Erythroblast (primary cell): ENCODE measurements at places on chromosomes 6 and 20.

DNA sequence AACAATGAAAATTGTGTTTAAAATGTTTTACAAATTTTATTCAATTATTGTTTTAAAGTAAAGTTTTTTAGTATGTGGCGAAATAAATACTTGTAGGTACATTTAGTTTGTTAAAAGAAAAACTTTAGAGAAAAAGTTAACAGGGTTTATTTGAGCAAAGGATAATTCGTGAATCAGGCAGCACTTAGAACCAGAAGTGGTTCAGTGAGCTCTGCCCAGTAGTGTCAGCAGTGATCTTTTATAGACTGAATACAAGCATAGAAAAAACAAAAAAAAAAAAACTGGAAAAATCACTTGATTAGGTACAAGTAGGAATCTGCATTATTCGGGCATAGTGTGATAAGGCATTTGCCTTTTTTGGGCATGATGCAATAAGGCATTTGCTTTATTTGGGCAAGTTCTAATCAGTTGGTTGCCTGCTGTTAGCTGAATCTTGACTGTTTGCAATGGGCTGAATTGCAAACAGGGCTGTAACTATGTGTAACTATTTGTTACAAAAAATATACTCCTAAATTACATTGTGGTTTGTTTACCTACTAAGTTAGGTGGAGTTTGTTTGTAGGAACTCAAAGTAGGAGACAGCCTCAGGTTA, 122.9 kb upstream of the MMS22L start:
- no peak for DNase-seq

GRCh38 chr20:52434041-52434425, 242.5 kb upstream of the ZFP64 start:
- no peak for DNase-seq

DNA sequence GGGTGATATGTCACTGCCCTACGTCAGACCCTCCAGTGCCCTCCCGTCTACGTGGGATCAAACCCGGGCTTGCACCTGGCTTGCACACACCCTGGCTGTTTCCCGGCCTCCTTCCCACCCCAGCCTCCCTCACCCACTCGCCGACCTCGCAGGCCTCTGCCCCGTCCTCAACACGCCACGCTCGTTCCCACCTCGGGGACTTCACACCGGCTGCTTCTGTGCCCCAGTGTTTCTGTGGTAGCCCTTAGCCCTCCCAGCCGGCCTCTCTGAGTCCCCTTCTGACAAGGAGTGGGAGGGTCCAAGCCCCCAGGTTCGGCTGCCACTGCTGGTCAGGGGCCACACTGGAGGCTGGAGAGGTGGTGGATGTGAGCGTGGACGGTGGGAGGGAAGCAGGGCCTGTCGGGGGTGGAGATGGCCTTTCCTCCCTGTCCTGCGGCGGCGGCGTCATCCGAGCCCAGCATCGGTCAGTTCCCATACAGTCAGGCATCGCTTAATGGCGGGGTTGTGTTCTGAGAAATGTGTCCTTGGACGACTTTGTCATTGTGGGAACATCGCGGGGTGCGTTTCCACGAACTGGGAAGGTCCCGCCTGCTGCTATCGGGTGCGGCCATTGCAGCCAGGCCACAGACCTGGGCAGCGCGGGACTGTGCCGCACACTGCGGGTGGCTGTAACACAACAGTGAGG, 11.4 kb upstream of the KIF25 start:
- no peak for DNase-seq

GRCh38 chr20:61798632-61799031, 267.0 kb downstream of the TAF4 start:
- DNase-seq = no peak

- peak; percentile 81 for DNase-seq
Observed at GRCh38 chr20:3045042-3045815, 623 bp upstream of the MRPS26 start.

GRCh38 chr20:9999645-10000044, 35.1 kb upstream of the ANKEF1 start:
- DNase-seq = no peak

DNA sequence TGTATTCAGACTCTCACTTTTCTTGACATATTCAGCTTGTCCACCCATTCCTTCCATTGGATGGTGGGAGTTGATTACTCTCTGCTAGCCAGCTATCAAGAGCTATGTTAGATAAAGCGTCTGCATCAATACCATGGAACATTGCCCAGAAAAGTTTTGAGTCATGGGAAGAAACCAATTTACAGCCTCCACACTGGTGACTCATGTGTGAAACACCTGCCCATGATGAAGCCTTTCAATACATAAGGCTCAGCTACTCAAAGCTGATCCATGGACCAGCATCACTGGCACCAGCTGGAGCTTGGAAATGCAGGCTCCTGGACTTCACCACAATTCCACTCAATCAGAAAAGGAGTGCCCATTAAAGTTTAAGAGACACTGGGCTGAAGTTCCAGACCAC, 16.1 kb downstream of the PLA2G7 start:
- DNase-seq = no peak

DNA sequence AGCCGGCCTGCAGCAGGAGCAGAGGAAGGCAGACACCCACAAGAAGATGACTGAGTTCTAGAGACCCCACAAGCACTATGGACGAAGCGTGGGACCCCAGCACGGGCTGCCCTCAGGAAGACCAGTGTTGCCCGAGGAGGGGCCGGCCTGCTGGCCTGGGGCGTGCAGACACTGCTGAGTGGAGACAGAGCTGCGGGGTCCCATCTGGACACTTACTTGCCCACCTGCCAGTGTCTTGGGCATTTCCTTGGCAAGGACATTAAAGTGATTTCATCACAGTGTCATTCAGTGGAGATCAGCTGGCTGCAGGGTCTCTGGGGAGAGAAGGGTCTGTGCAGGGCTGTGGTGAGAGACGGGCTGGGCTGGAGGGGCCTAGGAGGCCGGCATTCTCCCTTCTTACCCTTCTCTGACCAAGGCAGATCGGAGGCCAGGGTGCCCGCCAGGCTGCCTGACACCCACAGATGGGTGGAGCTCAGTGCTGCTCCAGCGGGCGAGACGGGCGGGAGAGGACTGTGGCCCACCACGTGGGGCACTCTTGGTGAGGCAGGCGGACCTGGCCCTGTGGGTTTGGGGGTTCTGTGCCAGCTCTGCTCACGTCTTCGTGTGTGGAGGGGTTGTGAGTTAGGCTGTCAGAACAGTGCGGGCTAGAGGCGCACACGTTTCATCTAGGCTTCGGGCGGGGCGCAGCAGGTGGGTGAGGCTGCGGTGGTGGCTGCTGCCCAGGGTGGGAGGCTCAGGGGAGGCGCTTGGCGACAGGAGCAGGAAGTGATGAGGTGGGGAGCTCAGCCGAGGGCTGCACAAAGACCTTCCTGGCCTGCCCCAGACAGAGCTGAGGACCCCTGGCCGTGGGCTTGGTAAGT, at the start of gene LIME1:
Gene LIME1 (plus strand): TSS at position 806 of the 860 bp plus-strand sequence. CDS start 886 bp downstream, outside the sequence.
- DNase-seq = no peak

GRCh38 chr20:45229264-45230056, 8.3 kb downstream of the SEMG2 start:
- peak; percentile 68 for DNase-seq

DNA sequence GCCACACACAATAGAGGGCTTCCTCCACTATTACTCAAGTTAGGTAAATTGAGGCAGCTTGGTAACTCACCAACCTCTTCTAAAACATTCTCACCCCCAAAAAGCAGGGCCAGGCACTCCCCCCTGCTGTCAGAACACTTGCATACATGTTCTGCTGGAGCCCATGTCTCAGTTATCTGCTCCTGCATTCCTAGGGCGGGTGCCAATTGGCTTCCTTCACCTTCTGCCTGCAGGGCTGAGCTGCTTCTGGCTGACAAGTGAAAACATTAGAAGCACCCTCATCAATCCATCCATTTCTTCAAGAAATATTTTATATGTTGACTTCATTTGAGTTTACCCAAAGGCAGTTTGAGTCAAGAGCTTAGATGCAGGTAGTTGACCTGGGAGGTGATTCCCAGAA, 4.5 kb upstream of the ENTPD6 start:
- peak; percentile 25 for DNase-seq

DNA sequence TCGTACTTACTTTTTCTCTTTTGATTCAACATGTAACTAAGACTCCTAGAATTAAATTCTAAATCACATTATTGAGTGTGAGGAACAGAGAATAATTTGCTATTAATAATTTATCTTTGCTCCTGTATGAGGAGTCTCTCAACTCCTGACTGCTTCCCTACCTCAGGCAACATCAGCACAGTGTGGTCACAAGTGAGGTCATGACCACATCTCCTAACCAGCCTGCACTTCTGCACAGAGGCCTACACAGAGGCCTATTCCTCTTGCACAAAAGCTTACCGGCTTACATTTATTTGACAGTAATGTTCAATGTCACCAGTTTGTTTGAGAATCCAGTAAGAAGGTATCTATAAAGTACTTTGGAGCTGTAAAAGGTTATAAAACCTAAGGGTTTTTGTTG, 637.4 kb upstream of the MARCKS start:
- no peak for DNase-seq

- no peak for DNase-seq
Observed at GRCh38 chr6:1716396-1716795, 106.7 kb downstream of the FOXC1 start.

- no peak for DNase-seq
Observed at GRCh38 chr20:63635431-63636141, 8.7 kb upstream of the GMEB2 start.

- DNase-seq = no peak
Observed at GRCh38 chr20:32563311-32564272, 21.5 kb downstream of the NOL4L start.

DNA sequence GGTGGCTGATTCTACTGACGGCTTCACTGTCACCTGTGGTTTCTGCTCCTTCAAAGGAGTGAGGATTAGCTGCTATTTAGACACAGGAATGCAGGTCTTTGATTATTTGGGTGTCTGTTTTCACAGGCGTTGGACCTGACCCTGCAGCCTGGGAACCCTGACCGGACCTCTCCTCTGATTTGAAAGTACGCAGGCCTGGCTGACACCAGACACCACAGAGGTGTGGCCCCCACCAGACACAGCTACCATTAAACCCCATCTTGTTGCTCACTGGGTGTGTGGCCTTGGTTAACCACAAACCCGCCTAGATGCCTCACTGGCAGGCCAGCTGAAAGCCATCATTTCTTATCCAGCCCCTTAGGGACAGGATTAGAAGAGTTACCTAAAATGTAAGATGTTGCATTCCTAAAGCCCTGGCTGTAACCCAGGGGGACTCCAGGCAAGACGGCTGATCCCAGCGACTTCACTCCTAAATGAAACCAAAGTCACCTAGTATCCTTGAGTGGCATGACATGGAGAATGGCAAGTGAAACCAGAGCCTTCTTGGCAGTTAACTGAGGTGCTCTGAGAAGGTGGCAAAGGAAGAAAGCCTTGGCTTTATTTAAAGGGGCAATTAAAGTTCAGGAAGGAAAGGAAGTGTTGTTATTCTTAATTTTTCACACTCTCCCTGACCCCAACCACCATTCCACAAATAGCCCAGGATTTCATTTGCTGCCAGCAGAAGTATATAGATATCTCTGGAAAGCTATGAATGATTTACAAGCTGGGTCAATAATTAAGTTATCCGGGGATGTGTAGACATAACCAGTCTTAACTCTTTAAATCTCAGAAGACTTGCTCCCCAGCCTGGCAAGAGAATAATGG, 169.9 kb downstream of the QRSL1 start:
- no peak for DNase-seq

DNA sequence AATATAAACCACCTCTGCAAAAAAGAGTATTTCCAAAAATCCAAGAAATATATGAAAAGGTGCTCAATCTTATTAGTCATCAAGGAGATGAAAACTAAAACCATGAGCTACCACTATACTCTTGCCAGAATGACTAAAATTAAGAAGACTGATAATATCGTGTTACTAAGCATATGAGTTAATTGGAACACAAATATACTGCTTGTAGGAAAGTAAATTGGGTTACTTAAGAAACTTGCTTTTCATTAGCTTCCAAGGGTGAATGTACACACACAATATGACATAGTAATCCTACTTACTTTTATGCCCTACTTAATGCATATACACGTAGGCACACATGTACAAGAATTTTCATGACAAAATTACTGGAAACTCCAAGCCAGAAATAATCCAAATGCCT, 3.4 kb downstream of the THEMIS start:
- no peak for DNase-seq

GRCh38 chr6:113622254-113622653, 234.9 kb upstream of the MARCKS start:
- no peak for DNase-seq

GRCh38 chr6:39958947-39959346, 24.7 kb upstream of the MOCS1 start:
- DNase-seq = no peak

GRCh38 chr6:34435916-34436315, 10.0 kb upstream of the RPS10 start:
- DNase-seq = no peak

- DNase-seq = no peak
Observed at GRCh38 chr20:57439432-57439831, 48.2 kb downstream of the RBM38 start.

GRCh38 chr20:48230216-48230615, 444.9 kb upstream of the SULF2 start:
- DNase-seq = no peak

DNA sequence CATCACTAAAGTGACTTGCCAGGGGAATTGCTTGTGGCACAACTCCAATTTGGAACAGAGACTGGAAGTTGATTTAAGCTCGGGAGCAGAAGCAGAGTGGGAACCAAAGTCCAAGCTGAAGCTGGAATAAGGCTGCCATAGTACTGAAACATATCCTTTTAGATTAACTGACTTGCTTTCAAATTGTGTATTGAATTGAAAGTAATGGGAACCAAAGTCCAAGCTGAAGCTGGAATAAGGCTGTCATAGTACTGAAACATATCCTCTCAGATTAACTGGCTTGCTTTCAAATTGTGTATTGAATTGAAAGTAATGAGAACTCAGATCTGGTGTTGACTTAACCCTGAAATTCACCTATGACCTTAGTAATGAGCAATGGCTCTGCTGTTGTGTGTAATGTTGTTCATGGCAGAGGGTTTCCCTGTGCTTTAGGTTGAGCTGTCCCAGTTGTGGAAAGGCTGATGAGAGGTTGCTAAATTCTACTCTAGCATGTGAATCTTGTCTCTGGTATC, 40.2 kb downstream of the CENPW start:
- no peak for DNase-seq

DNA sequence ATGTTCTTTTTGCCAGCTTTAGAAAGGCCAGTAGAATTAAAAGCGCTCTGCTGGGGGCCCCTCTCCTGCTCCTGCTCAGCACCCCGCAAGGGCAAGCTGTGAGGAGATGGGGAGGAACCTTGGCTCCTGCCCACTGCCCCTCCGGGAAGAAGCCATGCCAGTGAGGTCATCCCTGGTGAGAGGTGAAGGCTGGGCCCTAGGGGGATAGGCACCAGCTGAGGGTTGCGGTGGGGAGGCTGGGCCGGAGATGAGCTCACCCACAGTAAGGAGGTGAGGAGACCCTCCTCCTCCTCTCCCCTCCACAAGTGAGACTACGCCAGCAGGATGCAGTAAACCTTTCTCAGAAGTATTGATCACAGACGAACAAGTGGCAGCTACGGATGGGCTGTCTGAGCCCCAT, 32.1 kb downstream of the LRFN2 start:
- no peak for DNase-seq

DNA sequence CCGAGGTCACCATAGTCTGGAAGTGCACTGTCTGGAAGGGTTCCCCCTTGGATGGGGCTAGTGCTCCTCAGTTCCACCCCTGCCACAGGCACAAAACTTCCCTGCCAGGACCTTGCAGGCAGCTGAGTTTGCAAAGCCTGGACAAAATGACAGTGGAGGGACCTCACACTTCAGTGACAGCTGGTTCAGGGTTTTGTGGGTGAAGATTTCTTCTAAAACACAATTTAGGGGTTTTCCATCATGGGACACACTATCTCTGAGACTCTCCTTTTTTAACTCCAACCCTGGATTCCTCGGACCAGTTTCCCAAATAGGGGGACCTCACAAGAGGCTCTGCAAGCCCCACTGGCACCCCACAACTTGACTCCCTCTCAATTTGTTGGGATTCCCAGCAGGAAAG, 33.6 kb upstream of the PREX1 start:
- no peak for DNase-seq
